ENCODE measurements at places on chromosomes 11 and 22.

DNA sequence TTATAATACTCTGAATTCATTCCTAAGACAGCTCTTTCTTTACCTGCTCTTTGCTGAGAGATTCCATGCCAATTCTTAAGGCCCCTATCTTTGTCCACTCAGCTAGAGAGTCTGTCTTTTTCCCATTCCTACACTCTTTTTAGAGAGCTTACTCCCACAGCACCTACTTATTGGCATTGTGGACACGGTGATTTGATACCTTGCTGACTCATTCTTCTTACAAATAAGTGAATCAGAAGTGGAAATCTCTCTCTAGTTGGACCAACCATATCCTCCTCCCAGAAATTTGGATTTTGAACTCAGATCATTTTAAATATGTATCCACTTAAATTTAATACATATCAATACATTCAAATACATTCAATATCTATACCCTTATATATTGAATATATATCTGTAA is 32.5 kb upstream of the OR6M1 start:
- DNase-seq = no peak

DNA sequence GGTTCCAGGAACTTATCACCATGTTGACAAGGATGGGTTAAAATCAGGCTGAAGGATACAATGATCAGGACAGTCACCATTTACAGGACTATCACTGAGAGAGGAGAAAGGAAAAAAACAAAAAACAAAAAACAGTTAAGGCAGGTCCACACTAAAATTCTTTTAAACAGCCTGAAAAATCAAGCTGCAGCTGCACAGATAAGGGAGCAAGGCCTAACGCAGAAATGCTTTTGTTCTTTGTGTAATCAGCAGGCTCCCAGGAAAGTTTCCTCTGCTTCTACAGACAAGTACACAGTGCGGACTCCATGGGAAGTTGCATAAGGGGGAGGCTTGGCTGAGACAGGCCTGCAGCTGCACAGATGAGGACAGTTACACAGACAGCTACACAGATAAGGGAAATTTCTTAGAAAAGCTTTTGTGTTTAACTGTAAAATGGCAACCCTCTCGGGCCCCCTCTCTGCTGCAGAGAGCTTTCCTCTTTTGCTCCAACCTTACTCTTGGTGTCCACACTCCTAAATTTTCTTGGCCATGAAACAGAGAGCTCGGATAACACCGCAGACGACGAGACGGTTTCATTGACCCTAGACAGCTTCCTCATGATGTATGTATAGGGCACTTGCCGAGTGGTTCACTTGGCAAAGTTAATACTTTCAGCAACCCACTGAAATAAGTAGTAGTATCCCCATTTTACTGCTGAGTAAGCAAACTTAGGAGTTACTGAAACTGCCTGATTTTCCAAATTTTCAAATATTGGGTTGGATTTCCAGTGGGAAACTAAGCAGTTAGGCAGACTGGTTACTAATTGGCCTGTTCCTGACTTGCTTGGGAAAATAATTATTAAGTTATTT is 45.5 kb downstream of the PIWIL3 start:
- no peak for DNase-seq

DNA sequence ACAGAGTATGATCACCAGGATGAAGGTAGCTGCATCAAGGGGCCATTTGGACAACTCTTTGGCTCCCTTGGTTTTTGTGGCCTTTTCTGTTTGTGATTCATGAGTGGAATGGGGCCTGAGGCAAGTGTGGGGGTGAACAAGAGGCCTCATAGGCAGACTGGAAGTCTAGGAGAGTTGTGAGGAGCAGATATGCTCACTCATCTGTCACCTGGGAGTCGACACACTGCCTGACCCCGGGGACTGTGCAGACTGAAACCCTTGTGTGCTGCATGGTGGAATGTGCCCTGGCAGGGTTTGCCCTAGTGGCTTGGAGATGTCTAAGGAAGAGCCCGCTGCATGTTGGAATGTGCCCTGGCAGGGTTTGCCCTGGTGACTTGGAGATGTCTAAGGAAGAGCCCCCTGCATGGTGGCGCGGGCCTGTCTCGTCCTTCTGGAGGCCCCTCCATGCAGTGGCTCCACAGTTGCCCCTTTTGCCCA is 60.0 kb downstream of the MED15 start:
- DNase-seq = no peak

DNA sequence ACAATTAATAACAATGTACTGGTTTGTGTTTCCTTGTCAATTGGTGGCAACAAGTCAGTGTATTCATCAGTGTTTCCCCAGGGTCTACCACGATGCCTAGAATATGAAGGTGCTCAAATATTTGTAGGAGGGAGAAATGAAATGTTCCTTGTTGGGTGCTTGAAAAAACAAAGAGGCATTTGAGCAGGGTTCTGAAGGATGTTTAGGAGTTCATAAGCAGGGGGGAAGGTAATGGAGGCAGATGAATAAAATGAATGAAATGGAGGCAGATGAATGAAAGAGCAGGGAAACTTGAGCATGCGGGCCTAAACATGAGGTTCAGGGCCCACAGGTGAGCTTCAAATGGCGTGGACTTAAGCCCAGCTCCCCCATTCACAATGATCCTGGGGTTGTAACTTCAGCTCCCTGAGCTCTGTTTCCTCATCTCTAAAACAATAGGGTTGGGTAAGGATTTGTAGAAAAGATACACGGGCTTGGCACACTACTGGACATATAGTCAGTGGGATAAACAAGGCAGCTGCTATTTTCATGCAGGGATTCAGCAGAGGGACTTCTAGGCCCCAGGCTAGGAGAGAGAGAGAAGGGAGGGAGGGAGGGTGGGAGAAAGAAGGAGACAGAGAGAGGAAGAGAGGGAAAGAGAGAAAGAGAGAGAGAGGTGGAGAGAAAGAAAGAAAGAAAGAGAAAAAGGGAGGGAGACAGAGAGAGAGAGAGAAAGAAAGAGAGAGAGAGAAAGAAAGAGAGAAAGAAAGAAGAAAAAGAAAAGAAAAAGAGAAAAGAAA is 73.7 kb downstream of the MN1 start:
- DNase-seq = no peak

DNA sequence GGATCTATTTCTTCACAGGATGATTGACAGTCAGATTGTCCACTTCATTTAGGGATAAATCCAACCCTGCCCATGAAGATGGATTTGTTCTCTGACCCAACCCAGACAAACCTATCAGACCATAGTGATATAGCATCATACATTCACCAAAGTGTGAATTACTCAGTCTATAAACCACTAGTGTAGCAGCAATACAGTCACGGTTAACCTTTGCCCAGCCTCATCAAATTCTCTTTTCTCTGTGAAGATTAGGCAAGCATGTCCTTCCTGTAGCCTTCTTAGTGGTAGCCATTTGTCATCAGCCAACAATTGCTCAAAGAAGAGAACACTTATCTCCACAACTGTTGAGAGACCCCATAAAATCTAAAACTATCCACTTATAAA is 14.4 kb upstream of the BIRC2 start:
- DNase-seq = no peak
